NCI-H1417 (cell line): ENCODE measurements at places on chromosomes 13 and 19.
A peak's percentile ranks its signal among the peaks of the same experiment; 100 is the strongest.

- no peak for DNase-seq
These were observed 492.4 kb downstream of the SUCLA2 start for GRCh38 chr13:47508527-47509228.

- DNase-seq: no peak
These were observed 79.5 kb upstream of the SERP2 start for GRCh38 chr13:44293908-44294735.

DNA sequence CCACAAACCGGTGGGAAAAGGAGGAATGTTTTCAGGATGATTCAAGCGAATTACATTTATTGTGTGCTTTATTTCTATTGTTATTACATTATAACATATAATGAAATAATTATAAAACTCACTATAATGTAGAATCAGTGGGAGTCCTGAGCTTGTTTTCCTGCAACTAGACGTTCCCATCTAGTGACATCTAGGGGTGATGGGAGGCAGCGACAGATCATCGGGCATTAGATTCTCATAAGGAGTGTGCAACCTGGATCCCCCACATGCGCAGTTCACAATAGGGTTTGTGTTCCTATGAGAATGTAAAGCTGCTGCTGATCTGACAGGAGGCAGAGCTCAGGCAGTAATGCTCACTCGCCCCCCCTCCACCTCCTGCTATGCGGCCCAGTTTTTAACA, 54.5 kb downstream of the SPTBN4 start:
- peak; percentile 22 for DNase-seq

DNA sequence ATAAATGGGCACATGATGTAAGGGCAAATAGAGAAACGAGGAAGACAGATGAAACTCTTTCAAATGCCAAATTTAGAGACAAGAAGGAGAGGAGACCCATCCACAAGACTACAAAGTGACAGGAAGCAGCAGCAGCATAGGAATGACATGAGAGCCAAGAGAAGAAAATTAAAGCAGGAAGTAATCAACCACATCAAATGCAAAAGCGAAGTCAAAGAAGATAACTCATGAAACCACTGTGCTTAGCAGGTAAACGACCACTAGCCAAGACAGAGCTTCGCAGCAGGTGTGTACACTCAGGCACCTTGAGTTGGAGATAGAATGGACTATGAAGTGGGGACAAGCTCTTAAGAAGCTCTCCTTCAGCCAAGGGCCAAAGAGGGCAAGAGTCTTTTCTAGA, 64.1 kb downstream of the KLF12 start:
- no peak for DNase-seq

DNA sequence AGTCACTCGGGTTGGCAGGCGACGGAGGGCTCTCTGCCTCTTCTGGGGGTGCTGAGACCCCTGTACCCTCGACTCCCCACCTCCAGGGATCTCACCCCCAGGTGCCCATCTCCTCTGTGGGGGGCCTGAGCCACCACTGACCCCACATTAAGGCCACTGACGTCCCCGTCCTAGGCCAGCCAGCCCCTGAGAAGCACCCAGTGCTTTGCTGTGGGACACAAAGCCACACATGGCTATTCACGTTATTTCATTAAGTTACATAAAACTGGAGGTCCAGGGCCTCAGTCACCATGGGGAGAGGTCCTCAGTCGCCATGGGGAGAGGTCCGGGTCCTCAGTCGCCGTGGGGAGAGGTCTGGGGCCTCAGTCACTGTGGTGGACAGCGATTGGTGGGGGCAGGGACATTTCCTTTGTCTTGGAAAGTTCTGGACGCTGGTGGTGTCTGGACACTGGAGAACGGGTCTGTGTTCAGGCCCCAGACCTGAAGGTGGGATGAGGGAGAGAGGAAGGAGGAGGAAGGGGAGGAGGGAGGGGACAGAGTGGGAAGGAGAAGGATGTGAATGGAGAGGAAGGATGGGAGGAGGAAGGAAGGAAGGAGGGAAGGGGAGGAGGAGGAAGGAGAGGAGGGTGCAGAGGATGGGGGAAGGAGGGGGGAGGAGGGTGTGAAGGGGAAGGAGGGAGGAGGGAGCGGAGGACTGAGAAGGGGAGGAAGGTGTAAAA, 3.9 kb upstream of the EFNA2 start:
- DNase-seq: no peak

DNA sequence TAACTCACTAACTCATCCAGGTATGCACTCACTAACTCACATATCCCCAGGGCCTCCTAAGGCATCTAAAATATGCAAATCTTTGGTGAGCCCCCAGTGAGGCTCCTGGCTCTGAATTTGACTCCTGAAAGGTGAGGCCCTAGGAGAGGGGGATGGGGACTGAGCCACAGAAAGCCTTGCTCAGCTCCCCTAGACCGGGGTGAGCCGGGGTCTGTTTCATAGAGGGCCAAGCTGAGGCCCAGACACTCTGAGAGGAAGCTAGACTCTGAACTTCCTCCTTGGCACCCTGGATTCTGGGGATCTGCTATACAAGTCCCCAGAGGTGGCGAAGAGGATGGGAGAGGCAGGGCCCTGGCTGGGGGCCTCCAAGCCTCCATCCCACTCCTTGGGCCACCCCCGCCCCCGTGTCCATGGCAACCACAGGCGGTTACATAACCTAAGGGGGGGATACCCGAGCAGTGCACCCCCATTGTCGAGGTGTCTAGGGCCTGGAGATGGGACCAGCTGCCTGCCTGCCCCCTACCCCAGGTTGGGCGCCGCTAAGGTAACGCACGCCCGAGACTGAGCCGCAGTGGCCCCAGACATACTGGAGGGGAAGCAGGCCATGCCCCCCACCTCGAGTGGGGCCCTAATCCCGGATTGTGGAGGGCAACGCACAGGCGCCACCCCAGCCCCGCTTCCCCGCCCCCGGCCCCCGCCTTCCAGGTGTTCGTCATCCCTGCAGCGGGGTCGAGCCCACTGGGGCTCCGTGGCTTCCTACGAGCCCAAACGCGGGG, 646 bp downstream of the ABHD8 start:
- DNase-seq: no peak

DNA sequence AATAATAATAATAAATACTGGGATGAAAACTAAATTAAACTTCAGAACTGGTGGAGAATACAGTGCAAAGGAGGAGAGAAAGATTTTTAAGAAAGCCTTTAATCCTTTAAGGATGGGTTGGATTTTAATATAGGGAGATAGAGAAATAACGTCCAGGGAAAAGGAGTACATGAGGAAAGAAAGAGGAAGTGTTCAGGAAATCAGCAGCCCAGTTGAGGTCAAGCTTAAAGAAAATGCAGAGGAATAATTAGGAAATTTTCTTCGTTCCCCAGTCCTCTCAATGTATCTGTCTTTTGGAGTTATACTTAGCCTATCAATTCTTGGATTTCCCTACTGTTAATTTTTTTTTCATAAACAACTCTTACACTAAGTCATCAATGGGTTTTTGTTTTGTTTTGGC, 47.7 kb downstream of the INTS6 start:
- no peak for DNase-seq

DNA sequence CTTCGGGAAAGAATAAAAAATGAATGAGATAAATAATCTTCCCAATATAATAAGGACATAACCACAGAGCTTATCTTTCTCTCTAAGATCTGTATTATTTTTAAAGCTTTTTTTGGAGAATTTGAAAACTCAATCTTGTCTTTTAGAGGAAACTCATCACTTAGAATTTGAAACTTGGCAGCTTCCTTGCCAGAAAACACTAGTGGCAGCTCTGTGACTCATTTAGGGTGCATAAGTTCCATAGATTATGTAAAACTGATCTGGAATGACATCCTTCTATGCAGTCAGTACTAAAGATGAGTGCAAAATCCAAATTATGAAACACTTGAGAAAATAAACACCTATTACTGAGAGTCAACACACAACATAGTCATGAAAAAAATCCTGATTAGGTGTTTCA, 848.0 kb downstream of the DACH1 start:
- no peak for DNase-seq

GRCh38 chr19:19475849-19476828, 39.2 kb downstream of the TSSK6 start:
- peak; percentile 16 for DNase-seq

GRCh38 chr13:101398191-101398590, 18.1 kb downstream of the NALCN start:
- DNase-seq: no peak

DNA sequence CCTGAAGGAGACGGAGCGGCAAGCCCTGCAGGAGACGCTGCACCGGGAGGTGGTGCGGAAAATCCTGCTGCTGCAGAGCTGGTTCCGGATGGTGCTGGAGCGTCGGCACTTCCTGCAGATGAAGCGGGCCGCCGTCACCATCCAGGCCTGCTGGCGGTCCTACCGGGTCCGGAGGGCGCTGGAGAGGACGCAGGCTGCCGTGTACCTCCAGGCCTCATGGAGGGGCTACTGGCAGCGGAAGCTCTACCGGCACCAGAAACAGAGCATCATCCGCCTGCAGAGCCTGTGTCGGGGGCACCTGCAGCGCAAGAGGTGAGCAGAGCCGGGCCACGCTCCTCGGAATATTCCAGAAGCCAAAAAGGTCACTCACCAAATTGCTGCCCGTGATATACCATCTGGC, 22.4 kb upstream of the USE1 start:
- no peak for DNase-seq

- DNase-seq: no peak
These were observed 4.5 kb downstream of the ADGRE1 start for GRCh38 chr19:6891761-6892385.

GRCh38 chr19:7988307-7988706, 17.1 kb downstream of the ELAVL1 start:
- no peak for DNase-seq

GRCh38 chr13:27182844-27183497, 11.4 kb upstream of the USP12 start:
- no peak for DNase-seq

GRCh38 chr19:50718255-50719118, 1.1 kb downstream of the SHANK1 start:
- DNase-seq: no peak

DNA sequence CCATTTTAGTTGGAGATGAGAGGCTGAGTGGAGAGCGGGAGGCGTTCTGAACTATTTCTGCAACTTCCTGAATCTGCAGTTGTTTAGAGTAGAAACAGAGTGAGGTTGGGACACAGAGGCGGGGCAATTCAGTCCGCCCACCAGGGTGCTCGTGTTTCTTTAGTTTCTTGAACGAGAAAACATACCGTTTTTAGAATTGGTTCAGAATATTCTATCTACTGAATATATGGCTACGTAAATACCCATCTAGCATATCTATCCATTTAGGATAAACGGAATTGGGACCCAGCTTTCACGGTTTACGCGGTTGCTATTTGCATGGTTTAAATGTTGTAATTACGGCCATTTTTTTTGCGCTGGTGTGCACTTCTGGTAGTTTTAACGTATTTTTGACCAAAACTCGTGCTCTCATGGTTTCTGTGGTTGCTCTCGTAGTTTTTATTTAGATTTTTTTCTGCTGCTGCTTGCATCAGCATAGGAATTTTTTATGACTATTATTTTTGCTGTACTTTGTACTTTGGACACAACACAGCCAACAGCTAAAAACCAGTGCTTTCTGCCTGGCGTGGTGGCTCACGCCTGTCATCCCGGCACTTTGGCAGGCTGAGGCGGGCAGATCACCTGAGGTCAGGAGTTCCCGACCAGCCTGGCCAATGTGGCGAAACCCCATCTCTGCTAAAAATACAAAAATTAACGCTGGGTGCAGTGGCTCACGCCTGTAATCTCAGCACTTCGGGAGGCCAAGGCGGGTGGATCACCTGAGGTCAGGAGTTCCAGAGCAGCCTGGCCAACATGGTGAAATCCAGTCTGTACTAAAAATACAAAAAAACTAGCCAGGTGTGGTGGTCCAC, 32.7 kb downstream of the TIMM13 start:
- no peak for DNase-seq

- no peak for DNase-seq
These were observed 77.3 kb downstream of the FGF9 start for GRCh38 chr13:21748166-21748565.

DNA sequence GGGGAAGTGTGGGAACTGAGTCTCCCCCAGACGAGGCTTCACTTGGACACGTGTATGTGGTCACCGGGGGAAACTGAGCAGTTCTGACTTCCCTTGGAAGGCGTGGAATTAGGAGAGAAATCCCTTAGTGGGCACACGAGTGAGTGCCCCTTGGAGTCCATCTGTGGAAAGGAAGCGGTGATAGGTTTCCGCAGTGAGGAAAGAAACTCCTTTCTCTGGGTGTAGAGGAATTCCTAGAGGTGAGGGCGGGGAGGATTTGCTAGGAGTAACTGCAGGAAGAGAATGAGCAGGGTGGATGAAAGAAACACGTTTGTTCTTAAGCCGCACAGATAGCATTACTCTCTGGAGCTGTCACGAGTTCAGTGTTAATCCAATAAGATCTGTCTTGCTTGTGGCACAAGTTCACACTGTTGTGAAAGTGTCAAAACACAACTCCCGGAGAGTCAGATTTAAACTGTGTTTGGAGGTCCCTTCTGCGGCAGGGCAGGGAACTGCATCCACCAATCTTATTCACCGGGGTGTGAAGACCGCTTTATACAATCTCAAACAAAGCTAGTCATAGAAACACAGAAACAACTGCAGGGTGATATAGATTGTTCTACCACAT, 1.2 kb downstream of the KL start:
- DNase-seq: no peak

DNA sequence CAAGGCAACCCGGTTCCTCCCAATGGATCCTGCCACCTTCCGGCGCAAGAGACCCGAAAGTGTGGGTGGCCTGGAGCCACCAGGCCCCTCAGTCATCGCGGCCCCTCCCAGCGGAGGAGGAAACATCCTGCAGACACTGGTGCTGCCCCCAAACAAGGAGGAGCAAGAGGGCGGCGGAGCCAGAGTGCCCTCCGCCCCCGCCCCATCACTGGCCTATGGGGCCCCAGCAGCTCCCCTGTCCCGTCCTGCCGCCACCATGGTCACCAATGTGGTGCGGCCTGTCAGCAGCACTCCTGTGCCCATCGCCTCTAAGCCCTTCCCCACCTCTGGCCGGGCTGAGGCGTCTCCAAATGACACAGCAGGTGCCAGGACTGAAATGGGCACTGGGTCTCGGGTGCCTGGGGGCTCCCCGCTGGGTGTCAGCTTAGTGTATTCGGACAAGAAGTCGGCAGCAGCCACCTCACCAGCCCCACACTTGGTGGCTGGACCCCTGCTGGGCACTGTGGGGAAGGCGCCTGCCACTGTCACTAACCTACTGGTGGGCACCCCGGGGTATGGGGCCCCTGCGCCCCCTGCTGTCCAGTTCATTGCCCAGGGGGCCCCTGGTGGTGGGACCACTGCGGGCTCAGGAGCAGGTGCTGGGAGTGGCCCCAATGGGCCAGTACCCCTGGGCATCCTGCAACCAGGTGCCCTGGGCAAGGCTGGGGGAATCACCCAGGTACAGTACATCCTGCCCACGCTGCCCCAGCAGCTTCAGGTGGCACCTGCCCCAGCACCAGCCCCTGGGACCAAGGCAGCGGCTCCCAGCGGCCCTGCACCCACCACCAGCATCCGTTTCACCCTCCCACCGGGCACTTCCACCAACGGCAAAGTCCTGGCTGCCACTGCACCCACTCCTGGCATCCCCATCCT, 11.2 kb upstream of the PRR19 start:
- DNase-seq: no peak
